SW 1271 (cell line): ENCODE measurements at places on chromosomes 1 and 21.

GRCh38 chr1:11407301-11407994 is 71.5 kb upstream of the DISP3 start:
- no peak for DNase-seq

GRCh38 chr1:22440582-22440981 is 11.1 kb upstream of the ZBTB40 start:
- DNase-seq: no peak

GRCh38 chr21:17925000-17925610 is 105.9 kb upstream of the C21orf91 start:
- DNase-seq: no peak

- DNase-seq: no peak
Measured at GRCh38 chr21:45430521-45431501, 25.8 kb downstream of the COL18A1 start.

DNA sequence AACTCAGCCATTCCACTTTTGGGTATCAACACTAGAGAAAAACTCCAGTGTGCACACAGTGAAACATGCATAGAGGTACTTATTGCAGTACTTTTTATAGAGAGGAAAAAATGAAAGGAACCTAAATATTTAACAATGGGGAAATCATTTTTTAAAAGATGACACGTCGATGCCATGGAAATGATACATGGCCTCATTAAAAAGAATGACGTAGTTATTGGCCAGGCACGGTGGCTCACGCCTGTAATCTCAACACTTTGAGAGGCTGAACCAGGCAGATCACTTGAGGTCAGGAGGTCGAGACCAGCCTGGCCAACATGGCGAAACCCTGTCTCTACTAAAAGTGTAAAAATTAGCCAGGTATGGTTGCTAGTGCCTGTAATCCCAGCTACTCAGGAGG is 42.5 kb downstream of the MATN1 start:
- DNase-seq: no peak

DNA sequence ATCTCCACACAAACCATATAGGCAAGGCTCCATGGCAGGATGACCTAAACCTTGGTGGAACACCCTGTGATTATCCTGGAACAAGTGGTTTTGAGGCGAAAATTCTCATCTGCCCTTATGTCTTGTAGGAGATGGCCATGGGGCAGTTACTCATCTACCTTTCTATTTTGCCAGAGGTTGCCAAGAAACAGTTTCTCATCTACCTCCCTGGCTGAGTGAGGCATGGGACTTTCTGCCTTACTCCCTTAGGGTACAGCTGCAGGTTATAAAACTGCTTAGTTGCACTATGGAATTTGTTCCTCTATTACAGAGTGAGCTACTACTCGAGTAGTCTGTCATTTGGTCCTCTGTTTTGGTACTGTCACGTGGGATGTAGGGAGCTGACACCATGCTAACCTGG is 31.3 kb upstream of the GUCA2A start:
- no peak for DNase-seq
